ENCODE measurements at places on chromosomes 5 and 9.

DNA sequence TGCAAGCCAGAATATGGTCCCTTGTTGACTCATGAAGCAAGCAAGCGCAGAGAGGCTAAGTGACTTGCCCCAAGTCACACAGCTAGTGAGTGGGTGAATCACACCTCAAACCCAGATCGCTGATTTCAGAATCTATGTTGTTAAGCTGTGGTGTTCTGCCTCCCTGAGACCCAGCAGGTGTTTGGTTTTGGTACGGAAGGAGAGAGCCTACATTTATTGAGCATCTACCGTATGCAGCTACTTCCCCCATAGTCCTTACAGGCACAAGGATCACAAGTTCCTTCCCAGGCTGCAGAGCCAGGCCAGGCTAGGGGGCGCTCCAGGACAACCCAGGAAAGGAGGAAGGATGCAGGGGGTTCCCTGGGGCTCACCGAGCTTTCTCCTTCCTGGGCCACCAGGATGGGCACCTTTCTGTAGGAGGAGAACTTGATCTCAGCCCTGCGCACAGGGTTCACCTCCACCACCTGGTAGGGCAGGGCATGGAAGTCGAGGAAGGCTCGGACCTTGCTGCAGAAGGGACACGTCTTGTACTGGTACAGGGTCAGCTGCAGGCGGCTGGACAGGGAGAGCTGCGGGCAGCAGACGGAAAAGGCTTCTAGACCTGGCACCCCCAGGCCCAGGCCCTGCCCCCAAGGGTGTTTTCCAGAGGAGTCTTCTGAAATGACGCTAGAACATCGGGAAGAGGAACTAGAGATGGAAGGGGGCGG is 2.5 kb downstream of the PTGES2 start:
- peak; percentile 44 for DNase-seq

- no peak for DNase-seq
These were observed 78.8 kb downstream of the WNK2 start for GRCh38 chr9:93262537-93263310.

DNA sequence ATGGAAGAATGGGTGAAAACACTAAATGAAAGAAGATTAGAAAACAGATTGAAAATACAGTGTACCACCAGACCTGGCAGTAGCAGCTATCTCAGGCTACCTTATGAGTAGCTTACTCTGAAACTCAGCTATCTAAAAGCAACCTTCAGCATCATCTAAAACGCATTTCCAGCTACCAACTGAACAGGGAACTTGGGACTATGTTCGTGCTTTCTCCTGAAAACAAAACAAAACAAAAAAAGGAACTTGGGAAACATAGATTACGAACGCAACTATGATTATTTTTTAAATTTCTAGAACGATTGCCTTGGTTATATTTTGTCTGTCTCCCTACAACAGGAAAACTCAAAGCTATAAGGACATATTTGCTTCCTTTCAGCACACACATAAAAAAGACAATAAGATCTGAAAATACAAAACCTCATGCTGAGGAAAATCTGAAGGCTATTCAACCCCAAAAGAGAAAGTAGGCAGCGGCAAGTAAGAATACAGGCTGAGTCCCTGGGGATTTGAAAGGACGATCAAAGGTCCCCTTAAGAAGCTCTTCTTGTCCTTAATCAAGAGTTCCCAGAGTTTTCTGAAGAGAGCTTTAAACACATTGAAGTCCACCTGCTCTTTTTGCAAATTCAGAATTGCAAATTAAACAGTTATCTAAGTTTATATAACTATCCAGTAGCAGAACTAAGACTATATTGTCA is 53.4 kb downstream of the OR2K2 start:
- no peak for DNase-seq

DNA sequence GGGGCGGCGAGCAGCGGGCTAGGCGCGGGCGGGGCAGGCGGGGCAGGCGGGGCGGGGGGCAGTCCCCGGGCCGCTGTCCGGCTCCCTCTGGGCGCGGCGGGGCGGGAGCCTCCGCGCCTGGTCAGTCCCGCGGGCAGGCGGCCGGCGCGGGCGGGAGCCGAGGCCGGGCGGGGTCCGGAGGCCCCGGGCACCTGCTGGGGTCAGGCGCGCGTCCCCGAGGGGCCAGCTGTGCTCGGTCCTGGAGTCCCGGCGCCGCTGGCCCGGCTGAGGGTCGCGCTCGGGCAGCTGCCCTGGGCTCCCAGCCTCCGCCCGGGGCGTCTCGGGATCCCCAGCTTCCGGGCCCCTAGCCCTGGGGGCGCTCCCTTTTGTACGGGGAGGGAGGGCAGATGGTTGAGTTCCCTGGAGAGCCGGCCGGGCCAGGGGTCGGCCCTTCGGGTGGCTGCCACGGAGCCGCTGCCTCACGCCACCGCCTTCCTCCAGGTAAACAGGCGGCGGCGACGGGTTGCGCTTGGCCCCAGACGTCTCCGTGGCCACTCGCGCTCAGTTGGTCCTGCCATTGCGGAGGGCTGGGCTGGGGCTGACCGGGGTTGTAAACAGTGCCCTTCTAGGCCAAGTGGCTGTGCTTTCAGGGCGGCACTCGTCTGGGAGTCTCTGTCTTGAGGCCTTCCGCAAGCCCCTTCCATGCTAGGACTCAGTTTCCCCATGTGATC is 473 bp downstream of the ZBTB34 start:
- no peak for DNase-seq

DNA sequence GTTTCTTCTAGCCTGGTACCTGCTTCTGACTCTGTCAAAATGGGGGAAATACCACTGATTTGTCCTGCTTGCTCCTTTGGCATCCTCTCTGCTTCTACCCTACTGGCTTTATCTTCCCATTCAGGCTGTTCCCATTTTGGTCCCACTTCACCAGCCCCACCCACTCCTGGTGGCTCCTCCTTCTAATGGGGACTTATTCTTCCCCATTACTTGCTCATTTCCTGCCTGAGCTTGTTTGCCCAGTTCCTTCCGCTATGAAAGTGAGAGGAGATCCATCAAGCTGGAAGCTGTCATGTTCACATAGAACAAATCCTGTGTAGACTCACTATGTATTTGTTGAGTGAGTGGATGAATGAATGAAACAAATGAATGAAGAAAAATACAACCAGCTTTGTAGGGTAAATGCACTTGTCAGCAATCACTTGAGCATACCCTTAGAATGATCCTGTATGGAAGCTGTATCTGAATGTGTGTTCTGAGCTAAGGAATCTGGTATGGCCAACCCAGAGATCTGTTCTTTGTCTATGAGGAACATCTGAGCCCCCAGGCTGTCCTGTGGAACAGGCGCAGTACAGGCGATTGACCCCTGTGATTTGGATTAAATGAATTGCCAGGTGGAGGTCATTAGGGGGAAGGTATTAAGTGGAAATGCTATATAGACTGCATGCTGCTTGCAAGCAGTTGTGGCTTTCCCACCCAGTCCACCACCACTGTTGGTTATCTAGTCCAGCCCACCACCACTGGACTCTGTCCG is 89.5 kb downstream of the APBA1 start:
- DNase-seq: no peak

DNA sequence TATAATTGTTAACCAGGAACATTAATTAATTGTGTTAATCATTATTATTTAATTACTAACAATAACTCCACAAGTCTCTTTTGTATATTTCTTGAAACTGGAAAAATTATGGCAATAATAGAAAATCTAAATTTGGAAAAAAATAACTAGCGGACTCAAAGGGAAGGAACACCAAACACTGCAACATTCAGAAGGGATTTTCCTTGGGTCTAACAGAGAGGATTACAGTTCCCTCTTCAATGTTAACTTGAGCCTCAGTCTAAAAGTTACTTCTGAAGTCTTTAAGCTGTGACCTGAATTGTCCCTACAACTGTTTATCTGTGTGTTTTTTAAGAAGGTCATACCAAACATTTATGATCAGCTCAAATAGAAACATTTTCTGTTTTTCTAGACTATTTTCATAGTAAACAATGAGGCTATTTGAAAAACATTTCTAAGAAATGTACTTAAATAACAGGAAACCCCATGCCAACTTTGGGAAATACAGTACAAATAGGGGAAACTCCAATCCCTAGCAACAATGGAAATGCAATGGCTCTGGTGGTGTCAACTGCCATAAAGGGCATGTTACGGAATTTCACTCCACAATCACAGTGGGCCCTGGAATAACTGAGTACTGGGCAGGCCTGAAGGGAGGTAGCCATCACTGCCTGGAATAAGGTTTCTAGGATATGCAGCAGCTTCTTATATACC is 61.2 kb downstream of the MCTP1 start:
- no peak for DNase-seq

- no peak for DNase-seq
These were observed 484.6 kb upstream of the PIK3R1 start for GRCh38 chr5:67730917-67731474.

DNA sequence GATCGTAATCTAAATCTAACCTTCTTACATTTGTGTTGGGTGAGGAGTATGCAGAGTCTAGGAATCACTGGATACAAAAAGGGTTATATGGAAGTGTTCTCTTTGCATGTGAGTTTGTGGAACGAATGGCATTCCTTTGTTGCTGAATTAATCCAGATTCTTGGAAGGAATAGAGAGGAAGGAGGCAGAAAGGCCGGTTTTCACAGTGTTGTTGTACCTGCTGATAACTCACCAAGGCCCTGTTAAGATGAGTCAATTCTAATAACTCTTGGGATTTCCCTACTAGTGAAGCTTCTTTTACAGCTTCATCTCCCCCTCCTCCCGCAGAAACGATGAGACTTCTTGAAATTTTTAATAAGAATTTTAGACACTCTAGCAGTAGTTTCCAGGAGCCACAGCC is 84.0 kb downstream of the ZSWIM6 start:
- no peak for DNase-seq

- DNase-seq: no peak
These were observed 87.4 kb downstream of the ZNF608 start for GRCh38 chr5:124658867-124659557.

GRCh38 chr9:7174884-7175283 is 417.1 kb downstream of the KDM4C start:
- no peak for DNase-seq

GRCh38 chr5:41071975-41072374 is 833 bp upstream of the MROH2B start:
- DNase-seq: no peak

DNA sequence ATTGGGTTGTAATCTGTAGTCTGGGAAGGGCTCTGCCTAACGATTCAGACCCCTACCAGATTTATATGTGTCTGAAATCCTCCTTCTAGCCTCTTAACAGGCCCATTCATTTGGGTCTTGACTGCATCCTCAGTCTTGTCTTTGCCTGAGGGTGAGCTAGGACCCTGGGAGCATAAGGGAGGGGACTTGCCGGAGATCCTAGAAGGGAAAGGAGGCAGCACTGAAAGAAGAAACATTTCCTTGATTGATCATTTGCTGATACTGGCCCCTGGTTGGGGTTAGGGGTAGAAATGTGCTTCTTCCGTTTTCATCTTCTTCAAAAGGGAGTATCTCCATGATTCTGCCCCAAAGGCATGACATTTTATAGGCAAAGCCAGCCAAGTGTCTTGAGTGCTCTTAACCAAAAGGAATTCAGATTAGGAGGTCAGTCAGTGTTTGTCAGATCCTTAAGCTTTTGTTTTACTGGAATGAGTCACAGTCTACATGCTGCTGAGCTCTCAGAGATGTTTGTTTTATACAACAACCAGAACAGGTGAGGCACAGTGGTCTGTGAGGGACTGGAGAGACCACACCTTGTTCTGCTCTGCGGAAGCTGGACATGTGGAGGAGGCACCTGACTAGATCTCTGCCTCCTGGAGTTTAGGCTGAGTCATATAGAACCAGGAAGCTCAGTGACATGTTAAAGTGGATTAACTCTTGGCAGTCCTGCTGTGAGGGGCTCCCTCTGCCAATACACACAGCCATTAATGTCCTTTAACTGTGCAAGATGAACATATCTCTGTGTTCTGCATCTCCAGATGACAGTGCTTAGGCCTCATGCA is 37.7 kb downstream of the PCDHAC2 start:
- DNase-seq: no peak

- no peak for DNase-seq
These were observed 17.8 kb upstream of the CEP72 start for GRCh38 chr5:594226-594860.

- no peak for DNase-seq
These were observed 75.1 kb downstream of the CARTPT start for GRCh38 chr5:71794061-71794695.

- DNase-seq: no peak
These were observed 78.8 kb upstream of the GRHPR start for GRCh38 chr9:37343724-37344123.

- no peak for DNase-seq
These were observed 97.4 kb downstream of the HOMER1 start for GRCh38 chr5:79416499-79416898.

- no peak for DNase-seq
These were observed 81.2 kb upstream of the MAP3K1 start for GRCh38 chr5:56734091-56734694.

DNA sequence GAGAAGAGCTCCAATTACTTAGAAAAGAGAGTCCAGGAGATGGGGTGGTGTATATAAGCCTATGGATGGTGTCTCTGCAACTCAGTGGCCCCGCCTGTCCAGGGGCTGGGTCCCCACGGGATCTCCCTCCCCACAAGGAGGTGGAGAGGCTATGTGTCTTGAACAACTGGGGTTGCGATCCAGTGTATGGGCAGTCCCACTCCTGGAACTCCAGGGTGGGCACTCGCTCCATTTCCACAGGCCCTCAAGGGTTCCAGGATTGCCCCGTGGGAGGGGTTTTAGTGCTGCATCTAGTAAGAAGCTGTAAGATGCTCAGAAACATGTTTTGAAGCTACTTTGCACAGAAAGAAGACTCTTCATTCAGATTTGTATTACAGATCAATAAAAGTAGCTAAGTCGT is 558 bp upstream of the SMAD5 start:
- DNase-seq: no peak

GRCh38 chr9:138033950-138034349 is 156.4 kb downstream of the CACNA1B start:
- DNase-seq: no peak

GRCh38 chr5:151084363-151084762 is 3.5 kb upstream of the TNIP1 start:
- no peak for DNase-seq

DNA sequence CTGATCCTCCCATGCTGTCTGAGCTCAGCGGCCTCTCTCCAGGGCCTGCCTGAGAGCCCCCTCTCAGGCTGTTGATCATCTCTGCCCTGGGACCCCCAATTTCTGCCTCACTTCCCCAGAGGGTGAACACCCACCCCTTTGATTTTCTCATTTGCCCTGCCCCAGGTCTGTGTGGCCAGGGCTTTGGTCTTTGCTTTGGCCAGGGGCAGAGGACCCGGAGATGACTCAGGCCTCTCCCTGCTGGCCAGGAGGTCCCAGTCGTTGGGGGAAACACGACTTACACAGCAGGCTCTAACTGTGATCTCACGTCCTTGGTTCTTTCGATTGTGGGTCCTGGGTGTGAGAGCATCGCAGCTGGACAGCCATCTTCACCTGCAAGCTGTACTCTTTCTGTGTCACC is 1.1 kb upstream of the ADAMTS2 start:
- no peak for DNase-seq

- DNase-seq: no peak
These were observed 7.9 kb upstream of the NEUROG1 start for GRCh38 chr5:135543485-135544304.

DNA sequence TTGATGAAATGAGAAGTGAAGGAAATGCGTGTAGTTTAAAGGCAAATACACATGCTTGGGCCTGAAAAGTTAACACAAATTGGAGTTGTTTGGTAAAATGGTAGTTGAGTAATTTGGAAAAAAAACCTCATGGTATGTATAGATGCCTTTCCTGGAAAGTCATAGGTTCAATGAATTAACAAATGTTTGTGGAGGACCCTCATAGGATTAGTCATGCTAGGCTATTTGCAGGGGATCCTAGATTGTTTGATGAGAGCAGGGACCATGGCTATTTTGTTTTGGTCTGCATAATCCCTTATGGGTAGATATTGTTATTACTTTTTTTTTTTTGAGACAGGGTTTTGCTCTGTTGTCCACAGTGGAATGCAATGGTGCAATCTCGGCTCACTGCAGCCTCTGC is 93.5 kb upstream of the NR3C1 start:
- DNase-seq: no peak

GRCh38 chr9:19618816-19619215 is 170.0 kb downstream of the SLC24A2 start:
- no peak for DNase-seq

Measured in GDM1 (cell line).